ENCODE measurements at places on chromosomes 5 and 9.

- DNase-seq = peak; percentile 60
These were observed 6.9 kb downstream of the ANXA6 start for GRCh38 chr5:151150471-151151262.

DNA sequence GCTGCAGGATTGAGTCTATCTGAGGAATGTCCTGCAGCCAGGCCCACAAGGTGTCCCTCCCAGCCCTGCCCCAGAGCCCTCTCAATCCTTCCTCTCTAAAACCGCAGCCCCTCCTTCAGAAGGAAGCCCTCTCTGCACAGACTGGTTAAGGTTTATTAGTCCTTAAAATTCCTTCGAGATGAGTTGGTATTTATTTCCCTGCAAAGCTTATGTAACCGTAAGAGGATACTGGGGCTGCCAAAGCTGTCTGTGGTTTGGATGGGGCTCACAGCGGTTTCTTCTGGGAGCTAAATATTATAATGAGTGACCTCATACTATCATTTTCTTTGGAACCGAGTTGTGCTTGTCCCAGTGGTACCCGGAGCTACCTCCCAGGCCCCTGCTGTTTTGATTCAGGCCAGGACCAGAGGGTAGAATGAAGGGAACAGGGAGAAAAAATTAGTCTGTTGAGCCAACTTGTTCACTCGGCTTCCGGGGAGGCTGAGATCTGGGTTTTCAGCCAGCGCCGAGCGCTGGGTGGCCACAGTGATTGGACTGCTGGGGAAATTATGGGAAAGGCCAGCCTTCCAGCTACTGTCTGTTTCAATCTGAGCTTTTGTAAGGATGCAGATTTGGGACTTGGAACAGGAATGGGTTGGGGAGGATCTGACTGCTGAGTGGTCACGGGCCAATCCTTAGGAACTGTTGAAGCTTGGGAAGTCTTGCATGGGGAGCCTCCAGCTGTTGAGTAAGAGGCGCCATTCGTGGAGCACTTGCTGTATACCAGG lies 107.5 kb downstream of the NDFIP1 start:
- no peak for DNase-seq

- no peak for DNase-seq
These were observed 155.8 kb downstream of the MYO10 start for GRCh38 chr5:16780325-16780724.

DNA sequence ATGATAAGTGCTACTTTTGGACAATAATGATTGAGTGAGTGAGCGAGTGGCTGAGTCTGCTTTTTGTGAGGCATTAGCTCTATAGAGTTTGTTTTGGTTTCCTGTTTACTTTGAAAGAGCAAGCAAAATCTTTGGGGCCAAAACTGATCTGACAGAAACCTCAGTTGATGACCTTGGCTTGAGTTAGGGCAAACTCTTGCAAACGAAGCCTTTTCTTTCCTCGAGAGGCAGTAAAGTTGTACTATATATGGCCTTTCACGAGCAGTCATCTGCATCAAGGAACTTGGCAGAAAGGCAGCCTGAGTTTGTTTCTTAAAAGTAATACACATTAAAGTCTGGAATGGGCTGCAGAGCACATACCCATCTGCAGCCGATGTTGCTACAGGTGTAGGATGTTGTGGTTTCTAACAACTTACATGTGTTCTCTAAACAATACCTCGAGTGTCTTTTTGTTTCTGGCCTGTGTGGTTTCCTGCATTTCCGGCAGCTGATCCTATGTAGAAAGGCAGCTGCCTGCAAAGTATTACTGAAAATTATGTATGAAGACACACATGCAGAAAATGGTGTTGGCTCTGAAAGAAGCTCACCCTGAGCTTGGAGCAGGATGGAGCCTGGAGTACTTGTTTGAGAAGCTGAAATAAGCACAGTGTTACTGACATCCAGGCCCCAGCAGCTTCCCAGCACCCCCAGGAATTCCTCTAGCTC lies 60.8 kb downstream of the FOXD1 start:
- DNase-seq = no peak

- no peak for DNase-seq
These were observed 147.6 kb upstream of the TRIM32 start for GRCh38 chr9:116539549-116539948.

- peak; percentile 12 for DNase-seq
These were observed 38.9 kb upstream of the N4BP3 start for GRCh38 chr5:178074266-178074952.

- peak; percentile 42 for DNase-seq
These were observed at the start of gene CD14 for GRCh38 chr5:140633021-140633471. Gene CD14 (minus strand): TSS chr5:140633175. CDS start chr5:140633071, 104 bp downstream.

DNA sequence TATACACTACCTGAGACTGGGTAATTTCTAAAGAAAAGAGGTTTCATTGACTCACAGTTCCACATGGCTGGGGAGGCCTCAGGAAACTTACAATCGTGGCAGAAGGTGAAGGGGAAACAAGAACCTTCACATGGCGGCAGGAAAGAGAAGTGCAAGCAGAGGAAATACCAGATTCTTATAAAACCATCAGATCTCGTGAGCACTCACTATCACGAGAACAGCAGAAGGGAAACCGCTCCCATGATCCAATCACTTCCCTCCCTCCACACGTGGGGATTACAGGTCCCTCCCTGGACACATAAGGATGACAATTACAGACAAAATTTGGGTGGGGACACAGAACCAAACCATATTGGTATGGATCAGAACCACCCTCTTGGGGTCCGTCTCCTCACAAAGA lies 44.2 kb upstream of the SPIN1 start:
- no peak for DNase-seq

GRCh38 chr9:37908698-37909186 lies 4.8 kb upstream of the SLC25A51 start:
- no peak for DNase-seq

GRCh38 chr5:2658447-2658846 lies 93.0 kb downstream of the IRX2 start:
- DNase-seq = no peak

DNA sequence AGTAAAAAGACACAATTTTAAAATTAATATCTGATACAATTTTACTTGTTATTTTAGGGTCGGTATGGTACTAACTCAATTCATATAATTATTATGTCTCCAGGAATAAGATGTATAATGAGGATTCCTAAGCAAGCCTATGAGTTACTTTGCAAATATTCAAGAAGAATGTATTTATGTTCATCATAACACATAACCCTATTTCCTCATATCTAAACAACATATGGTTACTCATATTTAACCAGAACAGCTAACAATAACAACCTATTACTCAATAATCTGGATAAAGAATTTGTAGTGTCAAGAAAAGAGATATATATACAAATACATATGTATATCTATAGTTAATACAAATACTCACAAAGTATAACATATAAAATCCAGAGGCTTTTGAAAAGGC lies 285.9 kb downstream of the ARL15 start:
- DNase-seq = no peak

- DNase-seq = no peak
These were observed 172.3 kb upstream of the CDH6 start for GRCh38 chr5:31021181-31021624.

DNA sequence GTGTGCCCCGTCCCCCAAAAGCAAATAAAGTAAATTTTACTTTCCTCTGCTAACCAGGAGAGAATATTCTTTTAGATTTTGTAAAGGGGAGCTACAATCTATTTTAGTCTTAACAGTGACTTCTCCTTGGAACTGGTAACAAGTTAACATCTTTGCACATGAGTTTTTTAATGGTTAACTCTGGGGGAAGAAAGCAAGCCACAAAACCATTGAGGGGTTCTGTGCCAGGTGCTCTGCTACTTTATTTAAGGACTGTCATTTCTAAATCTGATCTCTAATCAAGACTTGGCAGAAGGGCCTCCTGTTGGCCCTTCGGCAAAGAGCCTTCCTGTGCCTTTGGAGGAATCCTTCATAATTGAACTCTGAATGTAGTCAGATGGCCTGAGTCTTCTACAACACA lies 153.4 kb downstream of the SLC12A2 start:
- DNase-seq = no peak

DNA sequence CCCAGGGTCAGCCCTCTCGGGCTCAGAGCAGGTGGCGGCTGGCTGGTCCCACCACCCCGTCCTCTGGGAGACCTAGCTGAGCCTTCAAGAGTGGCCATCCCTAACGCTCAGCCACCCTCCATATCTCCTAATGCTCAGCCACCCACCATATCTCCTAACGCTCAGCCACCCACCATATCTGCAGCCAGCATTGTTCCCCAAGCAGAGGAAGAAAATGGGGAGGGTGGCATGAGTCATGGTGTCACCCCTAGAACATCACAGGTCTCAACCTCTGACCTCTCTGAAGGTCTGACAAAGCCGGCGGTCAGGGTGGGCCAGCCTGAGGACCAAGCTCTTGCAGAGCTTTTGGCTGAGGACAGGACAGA lies 14.7 kb downstream of the LHX3 start:
- DNase-seq = no peak

DNA sequence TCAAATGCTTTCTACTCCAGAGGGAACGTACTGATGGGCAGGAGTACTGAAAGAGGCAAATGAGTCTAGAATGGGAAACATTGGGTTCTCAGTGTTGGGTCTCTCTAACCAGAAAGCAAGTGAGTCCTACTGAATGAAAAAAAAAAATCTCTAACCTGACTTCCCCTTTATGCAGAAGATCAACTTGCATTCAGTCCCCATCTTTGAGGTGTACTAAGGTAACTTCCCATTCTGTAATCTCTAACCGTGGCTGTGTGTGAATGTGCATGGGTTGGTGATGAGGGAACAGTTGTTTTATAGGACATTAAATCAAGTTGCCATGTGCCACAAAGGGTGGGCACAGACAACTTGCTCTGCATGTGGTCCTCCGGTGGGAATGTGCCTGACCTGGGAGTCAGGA lies 264.6 kb upstream of the CLINT1 start:
- DNase-seq = no peak

DNA sequence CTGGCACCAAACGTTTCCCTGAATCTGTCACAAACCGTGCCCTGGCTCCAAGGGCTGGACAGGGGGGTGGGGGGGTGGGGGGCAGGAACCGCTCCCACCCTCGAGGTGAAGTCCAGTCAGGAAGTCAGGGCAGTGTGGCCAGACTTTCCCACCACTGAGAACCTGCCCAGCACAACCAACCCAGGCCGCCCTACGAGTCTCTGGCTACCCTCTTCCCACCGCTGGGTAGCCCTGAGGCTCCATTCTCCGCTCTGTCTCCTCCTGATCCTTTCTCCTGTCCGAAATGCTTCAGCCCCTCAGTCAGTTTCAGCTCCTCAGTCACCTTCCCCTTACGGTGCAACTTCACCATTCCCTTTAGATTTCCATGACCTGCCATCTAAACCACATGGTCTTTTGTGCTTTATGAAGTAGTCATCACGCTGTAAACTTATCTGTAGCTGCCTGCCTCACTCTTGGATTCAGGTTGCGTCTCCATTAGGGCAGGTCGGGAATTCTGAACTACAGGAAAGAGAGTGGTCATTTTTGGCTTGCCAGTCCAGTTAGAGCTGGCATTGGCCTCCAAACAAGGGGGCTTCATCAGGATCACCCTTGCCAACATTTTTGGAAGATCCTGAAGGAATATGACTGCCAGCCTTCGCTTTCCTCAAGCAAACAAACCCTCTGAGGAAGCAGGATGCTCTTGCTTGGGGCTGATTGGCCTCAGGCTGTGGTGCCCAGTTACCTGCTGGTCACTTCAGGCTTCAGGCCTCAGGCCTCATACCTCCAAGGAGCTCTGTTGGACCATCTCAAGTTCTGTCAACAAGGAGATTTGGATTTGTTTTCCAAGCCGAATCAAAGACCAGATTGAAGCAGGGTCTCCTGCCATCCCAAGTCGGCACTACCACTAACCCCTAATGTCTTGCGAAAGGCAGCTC lies 794 bp upstream of the DCAF12 start:
- no peak for DNase-seq

DNA sequence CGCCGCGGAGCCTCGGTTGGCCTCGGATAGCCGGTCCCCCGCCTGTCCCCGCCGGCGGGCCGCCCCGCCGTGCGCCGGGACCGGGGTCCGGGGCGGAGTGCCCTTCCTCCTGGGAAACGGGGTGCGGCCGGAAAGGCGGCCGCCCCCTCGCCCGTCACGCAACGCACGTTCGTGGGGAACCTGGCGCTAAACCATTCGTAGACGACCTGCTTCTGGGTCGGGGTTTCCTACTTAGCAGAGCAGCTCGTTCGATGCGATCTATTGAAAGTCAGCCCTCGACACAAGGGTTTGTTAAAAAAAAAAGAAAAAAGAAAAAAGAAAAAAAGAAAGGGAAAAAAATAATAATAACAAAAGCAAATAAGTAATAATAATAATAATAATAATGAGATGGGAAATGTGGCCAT lies 112.8 kb downstream of the GCNT1 start:
- no peak for DNase-seq

DNA sequence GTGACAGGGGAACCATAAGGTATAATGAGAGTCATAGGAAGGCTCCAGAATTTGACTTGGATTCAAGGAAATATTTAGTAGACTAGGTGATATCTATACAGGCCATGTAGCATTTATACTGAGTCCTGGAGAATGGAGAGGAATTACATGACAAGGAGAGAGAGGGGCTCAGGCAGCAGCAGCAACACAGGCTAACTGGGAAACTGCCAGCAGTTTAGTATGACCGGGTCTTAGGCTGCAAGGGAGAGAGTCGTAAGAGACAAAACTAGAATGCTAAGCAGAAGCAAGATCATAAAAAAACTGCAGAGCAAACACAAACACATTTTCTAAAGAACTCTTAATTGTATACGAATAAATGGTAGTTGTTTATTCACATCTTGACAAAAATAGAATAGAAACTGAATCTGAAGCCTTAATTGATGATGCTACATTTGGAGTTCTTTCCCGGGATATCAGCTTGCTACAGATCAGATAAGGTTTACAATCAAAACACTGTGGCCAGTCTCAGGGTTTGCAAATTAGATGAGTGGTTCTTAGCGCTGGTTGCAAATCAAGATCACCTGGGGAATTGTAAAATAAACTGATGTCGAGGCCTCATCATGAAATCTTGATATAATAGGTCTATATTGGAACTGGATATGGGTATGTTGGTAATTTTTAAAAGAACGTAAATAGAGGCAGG lies 480.0 kb upstream of the C9orf72 start:
- DNase-seq = no peak

DNA sequence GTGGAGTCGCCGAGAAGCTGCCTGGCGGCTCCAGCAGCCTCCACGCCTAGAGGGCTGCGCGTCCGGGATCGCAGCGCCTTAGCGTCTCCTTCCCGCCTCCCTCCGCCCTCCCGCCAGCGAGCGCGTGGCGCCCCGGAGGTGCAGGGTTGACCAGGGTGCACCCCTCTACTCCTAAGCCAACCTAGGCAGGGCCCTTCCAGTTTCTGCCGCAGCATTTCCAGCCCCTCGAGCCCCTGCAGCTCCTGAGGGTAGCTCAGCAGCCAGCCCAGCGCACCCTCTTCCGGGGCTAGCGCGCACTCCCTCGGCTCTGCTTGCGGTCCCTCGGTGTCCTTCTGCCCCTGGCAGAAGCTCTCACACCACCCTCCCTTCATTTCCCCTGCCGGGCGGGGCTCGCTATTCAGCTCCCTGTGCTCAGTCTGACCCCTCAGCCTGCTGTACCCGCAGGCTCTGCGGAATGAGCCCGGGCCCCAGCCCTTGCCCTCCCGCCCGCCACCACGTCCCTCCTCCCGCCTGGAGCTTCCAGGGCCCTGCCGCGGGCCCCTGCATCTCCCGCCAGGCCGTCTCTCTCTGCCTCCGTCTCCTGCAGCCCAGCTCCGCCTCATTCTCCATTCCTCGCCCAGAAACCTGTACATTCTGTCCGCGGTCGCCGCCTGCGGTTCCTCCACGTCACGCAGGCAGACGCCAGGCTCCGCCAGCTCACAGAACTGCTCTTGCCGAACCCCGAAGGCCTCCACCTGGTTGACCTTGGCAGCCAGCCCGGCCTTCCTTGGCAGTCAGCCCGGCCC lies 61.8 kb downstream of the SPATA31C2 start:
- DNase-seq = peak; percentile 54

- DNase-seq = no peak
These were observed 16.1 kb downstream of the LURAP1L start for GRCh38 chr9:12790883-12791282.
